Peyer's patch (tissue), 4 donors: ENCODE measurements at places on chromosomes 2 and 18. TPM values are rescaled to one million over a fixed set of nuclear protein-coding genes. Genes with fewer than 3 reads are reported as not detected.

The MC2R gene
- total RNA-seq = not detected

The L3MBTL4 gene
- total RNA-seq = 6.5 TPM

The CHST9 gene
- not detected for total RNA-seq

The PLEK gene
- 4.8 TPM for total RNA-seq

The STEAP3 gene
- 23.9 TPM for total RNA-seq

The SATB2 gene
- 62.0 TPM for total RNA-seq

The CPO gene
- 585 TPM for total RNA-seq

- H3K4me1 ChIP-seq = no peaks in the 10 kb centered on the region
- no peaks in the 10 kb centered on the region for H3K27me3 ChIP-seq
Measured at GRCh38 chr2:60079562-60079961, 473.9 kb downstream of the BCL11A start.

DNA sequence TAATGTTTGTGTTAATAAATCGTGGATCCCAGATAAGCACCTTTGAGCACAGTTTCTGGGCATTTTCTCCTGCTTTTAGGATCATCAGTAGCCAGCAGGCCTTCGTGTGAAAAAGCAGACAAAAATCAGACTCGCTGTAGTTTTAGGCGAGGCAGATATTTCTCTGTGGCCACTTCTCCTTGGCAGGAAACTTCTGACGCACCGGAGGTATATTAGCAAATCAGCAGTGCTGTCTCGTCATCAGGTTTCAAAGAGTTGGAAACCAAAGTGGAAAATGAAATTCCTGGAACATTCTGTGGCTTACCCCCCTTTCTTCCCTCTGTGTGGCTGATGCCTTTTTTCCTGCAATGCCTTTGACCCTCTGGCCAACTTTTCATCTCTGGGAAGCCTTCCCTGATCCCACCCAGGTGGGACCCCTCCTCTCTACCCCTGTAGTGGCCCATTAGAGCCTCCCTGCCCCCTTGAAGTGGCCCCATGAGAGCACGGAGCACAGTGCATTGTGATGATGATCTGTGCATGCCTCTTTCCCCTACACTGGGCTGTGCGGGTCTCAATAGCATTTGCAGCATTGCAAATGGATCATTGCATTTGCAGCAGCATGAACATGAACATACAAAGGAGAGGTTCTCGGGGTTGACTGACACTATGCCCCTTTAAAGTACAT lies 93.3 kb downstream of the RNF144A start:
- DNase-seq = no peak
- H3K27ac ChIP-seq = no peak overlapping the region
- no peaks in the 10 kb centered on the region for H3K27me3 ChIP-seq
- H3K36me3 ChIP-seq = no peaks in the 10 kb centered on the region
- H3K4me3 ChIP-seq = no peak overlapping the region

- H3K36me3 ChIP-seq = peaks cover 16% of the 10 kb centered on the region
- H3K4me1 ChIP-seq = no peaks in the 10 kb centered on the region
- no peak for DNase-seq
- no peak overlapping the region for H3K27ac ChIP-seq
Measured at GRCh38 chr18:12026562-12026961, 45.3 kb downstream of the IMPA2 start.

DNA sequence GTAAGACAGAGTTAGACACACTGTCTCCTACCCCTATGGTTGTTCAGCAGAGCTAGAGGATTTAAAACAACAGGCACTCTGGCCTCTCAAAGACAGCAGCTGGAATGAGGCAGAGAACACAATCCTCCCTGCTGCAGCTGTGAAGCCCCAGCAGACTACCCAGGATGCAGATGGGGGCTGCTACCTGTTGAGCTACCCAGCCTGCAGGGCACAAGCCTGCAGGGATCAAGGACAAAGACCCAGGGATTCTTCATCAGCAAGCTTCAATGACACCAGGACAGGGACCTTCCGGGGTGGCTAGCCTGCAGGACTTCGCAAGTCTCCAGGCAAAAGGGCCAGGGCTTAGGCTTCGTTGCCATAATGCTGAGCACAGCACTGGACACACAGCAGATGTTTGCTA lies 27.2 kb downstream of the GALNT14 start:
- H3K4me1 ChIP-seq = no peaks in the 10 kb centered on the region
- no peaks in the 10 kb centered on the region for H3K27me3 ChIP-seq
- no peaks in the 10 kb centered on the region for H3K36me3 ChIP-seq

GRCh38 chr2:29920130-29920577 lies 1.2 kb downstream of the ALK start:
- no peak overlapping the region for H3K27ac ChIP-seq
- H3K27me3 ChIP-seq = no peaks in the 10 kb centered on the region
- H3K4me3 ChIP-seq = no peak overlapping the region
- DNase-seq = peak; percentile 51
- no peaks in the 10 kb centered on the region for H3K36me3 ChIP-seq

DNA sequence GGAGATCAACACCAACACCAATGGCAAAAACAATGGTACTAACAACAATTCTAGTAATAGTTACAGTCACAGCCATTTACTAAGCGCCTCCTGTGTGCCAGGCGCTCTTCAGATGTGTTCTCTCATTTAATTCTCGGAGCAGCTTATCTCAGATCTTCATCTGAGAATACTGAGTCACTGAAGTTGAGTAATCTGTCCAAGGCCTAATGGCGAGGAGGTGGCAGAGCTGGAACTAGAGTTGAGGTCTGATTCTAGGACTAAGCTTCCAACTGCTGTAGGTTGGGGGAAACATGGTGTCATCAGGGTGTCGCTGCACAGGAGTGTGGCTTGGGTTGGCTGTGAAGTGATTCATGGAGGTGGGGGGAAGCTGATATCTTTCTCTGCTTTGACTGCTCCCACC lies 156.1 kb downstream of the DYSF start:
- H3K27me3 ChIP-seq = no peaks in the 10 kb centered on the region
- H3K4me3 ChIP-seq = no peak overlapping the region
- no peaks in the 10 kb centered on the region for H3K36me3 ChIP-seq
- H3K27ac ChIP-seq = no peak overlapping the region
- no peak for DNase-seq
- no peaks in the 10 kb centered on the region for H3K4me1 ChIP-seq

- no peaks in the 10 kb centered on the region for H3K27me3 ChIP-seq
- H3K4me1 ChIP-seq = no peaks in the 10 kb centered on the region
- no peak for DNase-seq
- no peaks in the 10 kb centered on the region for H3K36me3 ChIP-seq
- H3K4me3 ChIP-seq = no peak overlapping the region
- H3K27ac ChIP-seq = no peak overlapping the region
Measured at GRCh38 chr2:20552847-20553246, 98.1 kb downstream of the HS1BP3 start.

GRCh38 chr2:219281588-219281987 lies 2.4 kb downstream of the DNAJB2 start:
- DNase-seq = no peak
- no peaks in the 10 kb centered on the region for H3K27me3 ChIP-seq
- no peak overlapping the region for H3K4me3 ChIP-seq
- no peak overlapping the region for H3K27ac ChIP-seq
- peaks cover 6% of the 10 kb centered on the region for H3K4me1 ChIP-seq
- no peaks in the 10 kb centered on the region for H3K36me3 ChIP-seq

DNA sequence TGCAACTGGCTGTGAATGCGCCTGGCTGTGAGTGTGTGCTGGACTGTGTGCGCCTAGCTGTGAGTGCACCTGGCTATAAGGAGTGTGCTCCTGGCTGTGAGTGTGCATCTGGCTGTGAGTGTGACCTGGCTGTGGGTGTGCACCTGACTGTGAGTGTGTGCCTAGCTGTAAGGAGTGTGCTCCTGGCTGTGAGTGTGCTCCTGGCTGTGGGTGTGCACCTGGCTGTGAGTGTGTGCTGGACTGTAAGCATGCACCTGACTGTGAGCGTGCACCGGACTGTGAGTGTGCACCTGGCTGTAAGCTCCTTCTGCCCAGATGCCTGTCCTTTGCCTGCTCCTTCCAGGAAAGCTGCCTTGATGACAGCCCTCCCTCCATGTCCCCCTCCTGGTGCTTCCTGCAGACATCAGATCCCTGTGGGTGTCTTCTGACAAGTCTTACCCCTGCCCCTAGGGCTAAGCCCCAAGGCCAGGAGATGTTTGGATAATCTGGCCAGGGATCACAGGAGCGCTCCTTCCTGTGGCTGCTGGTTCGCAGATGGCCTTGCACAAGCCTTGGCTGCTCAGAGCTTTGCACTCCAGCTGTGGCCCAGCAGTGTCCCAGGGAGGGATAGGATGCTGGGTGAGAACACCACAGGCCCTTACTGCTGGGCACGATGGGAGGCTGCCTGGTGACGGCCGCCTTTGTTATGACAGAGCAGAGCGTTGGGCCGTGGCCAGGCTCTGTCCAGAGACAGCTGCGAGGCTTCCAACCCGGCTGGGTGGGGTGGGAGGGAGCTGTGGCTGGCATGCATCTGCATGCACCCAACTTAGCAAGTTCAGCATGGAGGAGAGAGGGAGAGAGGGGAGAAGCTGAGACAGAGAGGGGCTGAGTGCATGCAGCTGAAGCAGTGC lies 89.9 kb downstream of the GLI2 start:
- no peak for DNase-seq
- no peak overlapping the region for H3K4me3 ChIP-seq
- H3K36me3 ChIP-seq = no peaks in the 10 kb centered on the region
- no peaks in the 10 kb centered on the region for H3K27me3 ChIP-seq
- peak overlapping the region; percentile 61 for H3K27ac ChIP-seq
- H3K4me1 ChIP-seq = no peaks in the 10 kb centered on the region

GRCh38 chr2:84443477-84443876 lies 15.6 kb downstream of the SUCLG1 start:
- H3K27ac ChIP-seq = no peak overlapping the region
- no peaks in the 10 kb centered on the region for H3K4me1 ChIP-seq
- no peaks in the 10 kb centered on the region for H3K27me3 ChIP-seq
- DNase-seq = no peak
- no peak overlapping the region for H3K4me3 ChIP-seq

DNA sequence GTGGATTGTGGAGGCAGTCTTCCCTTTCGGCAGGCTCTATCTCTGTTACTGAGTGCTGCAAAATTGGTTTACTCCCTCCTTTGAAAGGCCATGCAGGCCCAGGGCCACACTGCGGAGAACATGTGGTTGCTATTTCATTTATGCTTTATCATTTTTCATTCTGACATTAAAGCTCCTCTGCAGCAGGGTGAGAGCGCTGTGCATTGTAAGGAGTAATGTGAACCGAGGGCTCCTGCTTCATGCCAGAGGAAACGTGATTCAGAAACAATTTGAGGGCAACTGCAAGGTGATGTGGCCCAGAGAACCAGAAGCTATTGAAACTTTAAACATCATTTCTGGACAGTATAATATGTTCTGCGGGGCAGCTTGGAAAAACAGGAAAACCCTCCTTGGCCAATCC lies 341.6 kb upstream of the NT5C1B start:
- no peak for DNase-seq
- no peaks in the 10 kb centered on the region for H3K36me3 ChIP-seq
- H3K27me3 ChIP-seq = no peaks in the 10 kb centered on the region
- H3K4me3 ChIP-seq = no peak overlapping the region
- H3K27ac ChIP-seq = no peak overlapping the region

- no peaks in the 10 kb centered on the region for H3K27me3 ChIP-seq
- H3K36me3 ChIP-seq = no peaks in the 10 kb centered on the region
- DNase-seq = no peak
- no peaks in the 10 kb centered on the region for H3K4me1 ChIP-seq
- H3K4me3 ChIP-seq = no peak overlapping the region
Measured at GRCh38 chr18:8537400-8537799, 71.8 kb upstream of the RAB12 start.

DNA sequence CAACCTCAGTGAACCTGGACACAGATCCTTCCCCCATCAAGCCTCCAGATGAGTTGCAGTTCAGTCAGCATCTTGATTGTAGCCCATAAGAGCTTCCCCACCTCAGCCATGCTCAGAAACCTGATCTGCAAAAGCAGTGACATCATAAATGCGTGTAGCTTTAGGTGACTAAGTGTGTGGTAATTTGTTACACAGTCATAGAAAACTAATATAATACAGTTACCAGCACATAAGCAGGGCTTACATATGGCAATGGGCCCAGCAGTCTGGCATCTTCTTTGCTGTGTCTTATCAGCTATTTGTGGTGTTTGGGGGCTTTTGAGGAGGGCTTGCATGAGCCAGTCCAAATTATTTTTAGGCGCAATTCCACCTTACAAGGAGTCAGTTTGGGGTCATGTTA lies 807.0 kb downstream of the SLC4A3 start:
- DNase-seq = no peak
- no peak overlapping the region for H3K4me3 ChIP-seq
- no peaks in the 10 kb centered on the region for H3K27me3 ChIP-seq
- H3K4me1 ChIP-seq = no peaks in the 10 kb centered on the region
- no peaks in the 10 kb centered on the region for H3K36me3 ChIP-seq
- no peak overlapping the region for H3K27ac ChIP-seq

DNA sequence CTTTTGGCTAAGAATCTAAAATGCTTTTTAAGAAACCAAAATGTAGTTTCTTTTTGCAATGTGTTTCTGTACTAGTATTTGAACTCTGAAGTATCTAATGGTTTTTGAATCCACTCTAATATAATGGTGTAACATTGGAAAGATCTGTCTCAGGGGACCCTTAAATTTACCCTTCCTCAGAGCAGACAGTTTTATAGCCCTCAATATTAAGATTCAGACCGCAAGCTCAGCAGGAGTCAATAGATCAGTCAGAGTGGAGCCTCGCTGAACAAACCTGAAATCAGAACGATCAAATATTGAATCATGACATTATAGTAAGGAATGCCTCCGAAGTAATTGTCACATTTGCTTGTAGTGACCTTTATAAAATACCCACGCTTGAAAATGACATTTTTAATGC lies 18.3 kb downstream of the SGPP2 start:
- H3K27ac ChIP-seq = no peak overlapping the region
- DNase-seq = no peak
- no peak overlapping the region for H3K4me3 ChIP-seq
- H3K27me3 ChIP-seq = no peaks in the 10 kb centered on the region
- no peaks in the 10 kb centered on the region for H3K36me3 ChIP-seq
- no peaks in the 10 kb centered on the region for H3K4me1 ChIP-seq

DNA sequence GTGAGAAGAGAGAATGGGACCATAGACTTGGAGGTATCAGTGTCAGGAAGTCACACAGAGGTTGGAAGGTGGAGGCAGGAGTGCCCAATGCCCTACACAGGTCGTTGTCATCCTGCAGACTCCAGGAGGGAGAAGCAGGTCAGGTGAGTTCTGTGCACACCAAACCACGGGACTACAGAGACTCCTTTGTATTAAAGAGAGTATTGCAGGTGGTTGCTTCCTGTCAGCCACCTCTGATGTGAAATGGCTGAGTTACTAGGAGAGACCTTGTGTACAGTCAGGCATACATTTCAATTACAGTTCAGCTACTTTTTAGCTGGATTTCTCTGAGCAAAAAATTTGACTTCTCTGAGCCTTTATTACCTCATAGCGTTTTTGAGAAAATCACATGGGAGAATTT lies 51.6 kb downstream of the SPP2 start:
- H3K4me3 ChIP-seq = no peak overlapping the region
- H3K27ac ChIP-seq = no peak overlapping the region
- no peaks in the 10 kb centered on the region for H3K27me3 ChIP-seq
- no peak for DNase-seq

- DNase-seq = no peak
- H3K27ac ChIP-seq = no peak overlapping the region
- H3K36me3 ChIP-seq = no peaks in the 10 kb centered on the region
- no peaks in the 10 kb centered on the region for H3K27me3 ChIP-seq
- H3K4me1 ChIP-seq = no peaks in the 10 kb centered on the region
Measured at GRCh38 chr2:199100326-199101110, 357.2 kb downstream of the SATB2 start.
